ENCODE measurements at places on chromosomes 7 and 10.
A peak's percentile ranks its signal among the peaks of the same experiment; 100 is the strongest.

GRCh38 chr7:36567699-36568451 lies 156.4 kb downstream of the AOAH start:
- no peak for DNase-seq

DNA sequence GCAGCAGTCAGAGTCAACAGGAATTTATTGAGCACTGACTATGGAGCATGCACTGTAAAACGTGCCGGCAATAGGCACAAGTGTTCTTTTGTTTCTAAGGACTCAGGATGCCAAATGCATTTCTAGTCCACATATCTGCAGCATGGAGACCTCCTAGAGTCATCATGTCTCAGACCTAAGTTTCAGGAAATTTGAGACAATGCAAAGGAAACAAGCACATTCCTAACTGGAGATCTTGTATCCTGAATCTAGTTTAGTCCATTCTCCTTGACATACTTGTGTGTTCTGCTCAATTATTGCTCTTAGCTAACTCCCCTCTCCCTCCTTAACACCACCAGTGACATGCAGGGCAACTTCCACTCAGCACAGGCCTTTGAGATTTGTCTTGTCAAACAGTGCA lies 173.2 kb downstream of the ZNF438 start:
- DNase-seq = no peak

DNA sequence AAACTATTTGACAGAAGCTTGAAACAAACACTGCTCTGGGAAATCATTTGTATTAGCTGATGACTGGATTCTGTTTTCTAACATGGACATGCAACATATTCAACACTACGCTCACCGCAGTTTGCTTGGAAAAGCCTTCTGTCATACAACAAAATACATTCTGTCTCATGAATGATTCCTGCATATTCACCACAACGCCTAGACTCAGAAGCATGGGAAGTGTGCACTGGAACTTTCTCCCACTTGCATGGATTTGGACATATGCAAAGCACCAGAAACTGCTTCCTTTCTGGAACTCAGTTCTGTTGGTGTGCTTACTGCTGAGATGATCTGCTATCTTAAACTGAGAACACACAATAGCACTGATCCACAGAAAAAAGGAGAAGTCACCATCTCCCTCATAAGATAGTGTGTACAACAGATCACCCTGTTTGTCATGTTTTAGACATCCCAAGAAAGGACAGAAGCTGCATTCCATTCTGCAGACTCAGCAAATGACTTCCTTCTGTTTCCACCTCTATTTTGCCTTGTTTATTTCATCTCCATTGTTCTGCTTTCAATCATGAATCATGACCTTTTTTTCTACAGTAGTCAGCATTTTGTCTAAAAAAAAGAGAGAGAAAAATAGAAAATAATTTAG lies 115.8 kb downstream of the HTR7 start:
- DNase-seq = no peak

DNA sequence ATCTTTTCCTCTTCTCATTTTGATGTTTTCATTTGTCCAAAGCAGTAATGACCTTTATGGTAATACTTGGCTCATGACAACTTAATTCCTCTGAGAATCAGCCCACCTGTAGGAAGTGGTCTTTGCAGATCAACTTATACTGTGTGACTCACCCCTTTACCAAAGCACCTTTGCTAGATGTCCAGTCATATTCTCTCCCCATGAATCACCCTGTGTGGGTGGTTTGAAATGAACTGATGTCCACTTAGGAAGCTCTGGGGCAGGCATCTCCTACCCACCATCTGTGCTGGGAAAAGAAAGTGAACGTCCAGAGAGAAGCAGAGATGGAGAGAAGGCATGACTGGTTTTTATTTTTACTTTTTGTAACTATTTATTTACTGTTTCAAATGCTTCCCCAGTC lies 410.3 kb downstream of the KIF20B start:
- DNase-seq = no peak

GRCh38 chr10:98463016-98463415 lies 16.3 kb upstream of the HPS1 start:
- no peak for DNase-seq

DNA sequence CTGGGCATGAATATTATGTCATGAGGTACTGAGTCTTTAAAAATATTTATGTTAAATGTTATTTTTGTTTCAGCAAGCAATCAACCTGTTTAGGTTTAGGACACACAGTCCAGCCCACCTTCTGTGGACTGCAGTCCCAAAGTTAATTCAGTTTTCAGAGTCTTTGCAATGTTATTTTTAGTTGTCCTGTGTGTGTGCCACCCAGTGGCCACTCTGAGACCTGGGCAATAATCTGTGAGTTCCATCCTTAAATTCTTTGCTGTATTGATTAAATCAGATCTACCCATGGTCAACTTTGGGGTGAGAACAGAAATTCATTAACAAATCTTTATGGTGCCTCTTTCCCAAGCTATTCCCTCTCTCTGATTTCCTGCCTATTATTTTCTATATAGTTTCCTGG lies 415.1 kb downstream of the CCSER2 start:
- no peak for DNase-seq

GRCh38 chr7:140876519-140877248 lies 48.0 kb downstream of the BRAF start:
- DNase-seq = no peak

- DNase-seq = no peak
These were observed 26.6 kb downstream of the GNG11 start for GRCh38 chr7:93948106-93948505.

DNA sequence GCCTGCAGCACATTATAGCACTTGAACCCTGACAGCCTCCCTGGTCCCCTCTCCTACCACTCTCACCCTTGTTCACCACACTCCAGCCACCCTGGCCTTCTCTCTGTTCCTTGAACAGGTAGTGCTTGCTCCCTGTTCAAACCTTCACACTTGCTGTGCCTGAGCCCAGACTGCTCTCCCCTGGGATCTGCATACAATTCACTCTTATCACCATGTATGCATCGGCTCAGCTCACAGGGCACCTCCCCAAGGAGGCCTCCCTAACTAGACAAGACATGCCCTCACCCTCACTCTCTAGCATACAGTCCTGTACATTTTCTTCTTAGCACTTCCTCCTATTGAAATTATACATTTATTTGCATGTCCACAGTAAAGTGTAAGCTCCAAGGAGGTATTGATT lies 59.3 kb downstream of the FAM13C start:
- no peak for DNase-seq

GRCh38 chr10:124267231-124267885 lies 151.4 kb downstream of the OAT start:
- DNase-seq = no peak

DNA sequence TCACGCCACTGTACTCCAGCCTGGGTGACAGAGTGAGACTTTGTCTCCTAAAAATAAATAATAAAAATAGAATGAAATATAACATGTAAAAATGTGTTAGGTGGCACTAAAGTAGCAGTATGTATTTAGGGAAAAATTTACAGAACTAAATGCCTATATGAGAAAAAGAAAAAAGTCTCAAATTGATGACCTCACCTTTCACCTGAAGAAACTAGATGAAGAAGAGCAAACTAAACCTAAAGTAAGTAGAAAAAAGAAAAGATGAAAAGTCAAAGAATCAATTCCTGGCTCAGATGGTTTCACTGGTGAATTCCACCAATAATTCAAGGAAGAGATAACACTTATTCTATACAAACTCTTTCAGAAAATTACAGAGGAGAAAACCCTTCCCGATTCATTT lies 106.5 kb upstream of the NANOS1 start:
- DNase-seq = no peak

DNA sequence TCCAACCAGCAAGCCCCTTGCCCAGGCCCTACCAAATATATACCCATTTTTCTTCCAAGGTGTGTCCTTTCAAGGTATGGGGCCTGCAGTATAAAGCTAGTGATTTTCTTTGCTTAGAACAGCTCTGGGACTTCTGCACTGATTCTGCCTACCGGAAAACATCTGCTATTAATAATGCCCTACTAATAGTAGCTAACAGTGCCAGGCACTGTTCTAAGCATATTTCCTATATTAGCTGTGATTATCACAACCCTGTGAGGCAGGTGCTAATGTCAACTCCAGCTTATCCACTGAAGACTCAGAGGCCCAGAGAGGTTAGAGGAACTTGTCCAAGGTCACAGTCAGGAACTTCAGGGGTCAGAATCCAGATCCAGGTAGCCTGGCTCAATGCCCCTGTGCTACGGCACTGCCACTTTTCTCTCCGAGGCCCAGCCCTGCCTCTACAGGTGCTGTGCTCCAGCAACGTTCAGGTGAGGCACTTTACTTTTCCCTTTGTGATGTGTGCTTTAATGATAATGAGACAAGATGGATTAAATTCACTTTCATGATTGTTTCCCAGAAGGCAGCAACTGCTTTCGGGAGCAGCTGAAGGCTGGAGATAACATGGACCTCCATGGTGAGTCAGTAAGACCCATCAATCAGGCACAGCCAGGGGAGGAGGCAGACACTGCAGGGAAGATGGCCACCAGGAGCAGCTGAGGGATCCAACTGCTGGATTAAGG lies 26.7 kb downstream of the TAS2R41 start:
- DNase-seq = no peak

GRCh38 chr7:20399521-20399920 lies 68.8 kb downstream of the ITGB8 start:
- no peak for DNase-seq

- DNase-seq = no peak
These were observed 237.8 kb upstream of the GALNT17 start for GRCh38 chr7:70893971-70894715.

- no peak for DNase-seq
These were observed 79.9 kb upstream of the RHEB start for GRCh38 chr7:151599401-151600227.

DNA sequence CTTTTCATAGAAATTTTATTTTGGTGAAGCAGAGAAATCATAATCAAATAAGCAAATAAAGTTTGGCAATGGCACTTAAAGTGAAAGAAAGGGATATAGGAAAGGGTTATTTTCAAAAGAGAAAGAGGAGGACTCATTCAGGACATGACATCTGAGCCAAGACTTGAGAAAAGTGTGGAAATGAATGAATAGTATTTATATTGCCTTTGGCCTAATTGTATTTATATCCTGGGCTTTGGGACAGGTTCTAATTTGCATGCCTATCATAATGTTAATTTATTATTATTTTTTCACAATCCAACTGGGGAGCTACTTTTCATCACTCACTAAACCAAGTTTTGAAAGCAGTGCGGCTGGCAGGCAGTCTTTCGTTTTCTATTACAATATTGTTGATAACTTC lies 376.8 kb downstream of the HGF start:
- no peak for DNase-seq

DNA sequence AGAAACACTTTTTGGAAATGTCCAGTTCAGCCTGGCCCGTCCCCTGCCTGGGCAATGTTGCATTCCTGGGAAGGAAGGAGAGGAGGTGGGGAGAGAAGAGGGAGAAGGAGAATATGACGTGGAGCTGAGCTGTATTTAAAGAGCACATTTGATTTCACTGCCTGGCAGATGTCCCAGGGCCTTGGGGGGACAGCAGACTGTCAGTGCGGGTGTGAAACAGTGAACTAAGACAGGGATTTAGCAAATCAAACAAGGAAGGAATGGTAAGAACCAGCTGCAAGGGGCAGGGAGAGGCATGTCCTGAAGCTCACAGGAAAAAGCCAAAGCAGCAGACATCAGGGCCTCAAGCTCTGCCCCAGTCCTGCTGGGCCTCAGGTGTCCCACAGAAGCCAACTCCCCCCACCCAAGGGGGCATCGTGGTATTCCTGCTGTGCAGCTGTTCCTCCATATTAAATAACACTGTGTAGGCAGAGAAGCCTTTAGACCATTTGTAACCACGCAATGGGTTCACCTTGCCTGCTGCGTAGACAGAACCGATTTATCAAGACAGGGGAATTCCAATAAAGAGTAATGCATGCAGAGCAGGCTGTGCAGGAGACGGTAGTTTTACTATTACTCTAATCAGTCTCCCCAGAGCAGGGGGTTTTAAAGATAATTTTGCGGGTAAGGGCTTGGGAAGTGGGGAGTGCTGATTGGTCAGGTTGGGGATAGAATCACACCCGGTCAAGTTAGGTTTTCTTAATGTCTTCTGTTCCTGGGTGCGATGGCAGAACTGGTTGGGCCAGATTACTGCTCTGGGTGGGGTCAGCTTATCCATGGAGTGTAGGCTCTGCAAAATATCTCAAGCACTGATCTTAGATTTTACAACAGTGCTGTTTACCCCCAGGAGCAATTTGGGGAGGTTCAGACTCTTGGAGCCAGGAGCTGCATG lies 18.3 kb downstream of the LEP start:
- peak; percentile 78 for DNase-seq

- no peak for DNase-seq
These were observed 71.6 kb downstream of the ADARB2 start for GRCh38 chr10:1665681-1666080.

DNA sequence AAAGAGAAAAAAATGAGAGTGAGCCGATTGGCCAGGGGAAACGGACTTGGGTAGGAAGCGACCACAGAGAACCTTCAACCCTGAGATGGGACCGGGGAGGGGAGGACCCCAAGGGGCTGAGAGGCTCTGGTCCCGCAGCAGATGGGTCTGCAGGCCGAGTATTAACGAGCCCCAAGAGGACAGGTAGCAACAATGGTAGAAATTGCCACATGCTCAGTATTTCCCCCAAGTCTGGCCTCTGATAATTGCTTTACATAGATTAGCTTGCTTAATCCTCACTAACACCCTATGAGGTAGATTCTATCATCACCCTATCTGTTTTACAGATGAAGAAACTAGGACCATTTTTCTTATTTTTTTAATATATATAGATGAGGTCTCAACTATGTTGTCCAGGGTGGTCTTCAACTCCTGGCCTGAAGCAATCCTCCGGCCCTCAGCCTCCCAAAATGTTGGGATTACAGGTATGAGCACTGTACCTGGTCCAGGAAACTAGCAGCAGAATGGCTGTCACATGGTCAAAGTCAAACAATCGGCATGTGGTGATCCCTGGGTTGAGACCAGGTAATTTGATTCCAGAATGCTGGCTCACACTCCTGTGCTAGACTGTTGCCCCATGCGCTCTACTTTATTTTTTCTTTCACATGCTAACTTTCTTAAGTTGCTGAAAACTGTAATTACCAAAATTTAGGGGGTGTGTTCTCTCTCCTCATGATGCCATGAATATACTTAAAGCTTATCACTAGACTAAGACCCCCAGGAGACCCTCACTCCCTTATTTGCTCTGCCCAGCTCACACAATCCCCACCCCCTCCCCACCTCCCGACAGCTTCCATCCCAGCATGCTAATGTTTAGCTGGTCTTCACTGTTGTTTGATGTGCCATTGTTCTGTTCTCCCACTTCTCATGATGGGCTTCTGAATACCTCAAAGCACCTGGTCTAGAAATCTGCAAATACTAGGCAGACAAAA lies 67.9 kb upstream of the AFAP1L2 start:
- no peak for DNase-seq

- no peak for DNase-seq
These were observed 3.1 kb upstream of the CLEC5A start for GRCh38 chr7:141949911-141950310.

GRCh38 chr10:24723386-24723787 lies 300 bp downstream of the ARHGAP21 start:
- peak; percentile 58 for DNase-seq

- no peak for DNase-seq
These were observed 5.3 kb upstream of the ZNRF2 start for GRCh38 chr7:30278849-30279652.

Measured in mucosa of descending colon (tissue), 3 donors.